ENCODE measurements at places on chromosomes 16 and 17.
A peak's percentile ranks its signal among the peaks of the same experiment; 100 is the strongest.

DNA sequence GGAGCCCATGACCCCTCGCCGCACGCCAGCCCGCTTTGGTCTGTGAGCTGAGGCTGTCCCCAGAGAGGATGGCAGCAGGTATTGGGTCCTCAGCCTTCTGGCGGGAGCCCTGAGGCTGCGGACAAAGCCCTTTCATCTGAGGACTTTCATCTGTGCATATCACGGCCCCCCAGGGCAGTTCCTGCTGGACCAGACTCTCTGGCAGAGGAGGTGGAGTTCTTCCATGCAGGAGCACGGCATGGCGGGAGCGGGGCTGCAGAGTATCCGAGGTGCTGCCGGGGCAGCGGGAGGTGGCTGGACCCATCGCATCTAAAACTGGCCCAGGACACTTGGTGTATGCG lies 18.8 kb downstream of the DHX38 start:
- no peak for DNase-seq

- no peak for DNase-seq
Measured at GRCh38 chr17:51305182-51305581, 44.8 kb downstream of the UTP18 start.

DNA sequence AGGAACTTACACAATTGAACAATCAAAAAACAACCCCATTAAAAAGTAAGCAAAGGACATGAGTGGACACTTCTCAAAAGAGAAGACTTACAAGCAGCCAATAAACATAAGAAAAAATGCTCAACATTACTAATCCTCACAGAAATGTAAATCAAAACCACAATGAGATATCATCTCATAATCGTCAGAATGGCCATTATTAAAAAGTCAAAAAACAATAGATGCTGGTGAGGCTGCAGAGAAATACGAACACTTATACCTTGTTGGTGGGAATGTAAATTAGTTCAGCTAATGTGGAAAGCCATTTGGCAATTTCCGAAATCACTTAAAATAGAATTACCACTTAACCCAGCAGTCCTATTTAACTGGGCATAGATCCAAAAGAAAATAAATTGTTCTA lies 301.9 kb upstream of the KCNJ16 start:
- DNase-seq: no peak

DNA sequence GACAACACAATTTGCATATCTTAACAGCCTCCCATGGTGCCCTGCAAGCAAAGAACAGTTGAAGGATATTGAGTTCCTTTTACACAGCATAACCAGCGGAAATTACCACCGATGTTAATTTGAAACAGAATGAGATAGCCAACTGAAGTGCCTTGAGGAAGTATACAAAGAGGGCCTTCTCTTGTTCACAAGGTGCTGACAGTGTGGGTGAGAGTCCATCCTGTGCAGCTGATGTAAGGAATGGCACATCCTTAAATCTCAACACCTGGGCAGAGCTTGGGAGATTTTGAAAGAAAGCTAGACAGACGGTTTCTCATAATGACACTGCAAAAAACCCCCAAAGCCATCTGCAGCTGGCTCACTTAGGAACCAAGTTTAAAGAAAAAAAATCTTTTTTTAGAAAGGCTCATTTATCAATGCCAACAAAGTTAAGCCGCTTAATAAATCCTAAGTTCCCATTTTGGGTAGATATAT lies 818.6 kb downstream of the KCNJ2 start:
- no peak for DNase-seq

GRCh38 chr16:4209666-4210065 lies 32.2 kb downstream of the SRL start:
- DNase-seq: no peak

GRCh38 chr17:45672301-45672700 lies 111.8 kb upstream of the CRHR1 start:
- DNase-seq: no peak

DNA sequence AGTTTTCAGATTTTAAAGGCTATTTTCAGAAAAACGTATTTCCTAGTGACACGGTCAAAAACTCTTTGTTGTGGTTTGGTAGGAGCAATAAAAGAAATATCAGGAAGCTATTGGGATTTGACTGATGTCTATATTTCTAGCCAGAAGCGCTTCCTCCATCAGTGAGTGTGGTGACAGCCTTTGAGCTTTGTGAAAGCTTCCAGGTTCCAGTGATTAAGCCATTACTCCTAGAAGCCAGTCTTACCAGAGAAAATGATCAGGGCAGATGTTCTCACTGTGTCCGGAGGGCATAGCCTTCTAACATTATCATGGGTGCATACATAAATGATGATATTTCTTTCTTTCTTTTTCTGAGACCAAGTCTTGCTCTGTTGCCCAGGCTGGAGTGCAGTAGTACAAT lies 39.6 kb downstream of the MAP2K6 start:
- no peak for DNase-seq

DNA sequence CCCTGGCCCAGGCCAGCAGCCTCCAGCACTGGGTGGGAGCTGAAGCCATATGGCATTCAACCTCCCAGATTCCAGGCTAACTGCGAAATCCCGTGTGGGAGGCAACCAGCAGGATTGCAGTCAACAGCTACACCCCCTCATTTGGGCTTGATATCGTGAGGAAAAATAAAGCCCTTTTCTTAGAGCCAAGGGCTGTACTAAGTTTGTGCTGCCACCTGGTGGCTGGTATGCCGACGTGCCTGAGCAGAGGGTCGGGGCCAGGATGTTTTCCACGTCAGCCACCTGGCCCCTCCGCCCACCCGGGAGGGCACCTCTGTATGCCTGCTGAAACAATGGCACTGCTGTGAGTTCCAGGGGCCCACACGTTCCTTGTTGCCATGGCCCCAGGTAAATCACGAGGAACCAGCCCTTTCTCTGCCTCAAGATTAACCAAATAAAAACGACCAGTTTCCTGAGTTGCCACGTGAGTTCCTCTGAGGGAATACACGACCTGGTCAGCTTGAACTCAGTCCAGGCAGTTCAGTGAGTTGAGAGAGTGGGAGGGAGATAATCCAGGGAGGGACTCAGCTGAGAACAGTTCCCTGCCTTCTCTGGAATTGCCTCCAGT lies 9.0 kb downstream of the TMEM98 start:
- peak; percentile 58 for DNase-seq

DNA sequence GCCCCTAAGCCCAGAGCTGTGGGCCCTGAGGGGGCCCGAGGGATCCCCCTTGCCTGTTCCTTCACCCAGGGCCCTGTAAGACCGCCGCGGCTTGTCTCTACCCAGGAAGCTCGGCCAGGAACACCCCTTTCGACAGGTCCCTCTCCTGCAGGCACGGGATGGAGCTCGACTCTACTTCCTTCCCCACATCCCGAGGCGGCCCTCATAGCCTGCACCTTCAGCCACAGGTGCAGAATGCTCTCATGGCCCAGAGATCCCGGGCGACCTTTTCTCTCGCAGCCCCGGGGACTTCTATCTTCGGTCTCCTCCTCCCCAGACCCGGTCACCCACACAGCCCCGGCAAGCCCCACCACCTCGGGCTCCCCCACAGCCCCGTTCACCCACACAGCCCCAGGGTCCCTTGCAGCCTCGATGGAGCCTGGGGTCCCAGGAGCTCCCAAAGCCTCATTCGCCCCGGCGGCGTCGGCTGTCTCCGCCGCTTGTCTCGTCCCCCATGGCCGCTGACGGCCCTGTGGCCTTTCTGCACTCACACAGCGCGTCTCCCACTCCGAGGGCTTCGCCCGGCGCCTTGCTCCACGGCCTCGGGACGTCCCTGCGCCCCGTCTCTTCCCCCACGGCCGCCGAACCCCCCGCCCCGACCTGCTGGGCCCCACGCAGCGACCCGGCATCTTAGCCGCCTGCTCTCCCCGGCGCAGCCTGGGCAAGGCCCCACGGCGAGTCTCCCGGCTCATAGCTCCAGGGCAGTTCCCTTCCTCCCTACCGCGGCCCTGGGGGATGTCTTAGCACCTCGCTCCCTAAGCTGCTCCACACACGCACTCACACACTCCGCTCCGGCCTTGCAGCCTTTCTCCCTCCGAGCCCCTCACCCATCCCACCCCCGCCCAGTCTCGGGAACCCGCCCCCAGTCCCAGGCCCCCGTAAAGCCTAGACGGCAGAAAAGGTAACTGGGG lies 650 bp downstream of the KIAA0753 start:
- no peak for DNase-seq

Data from CD4-positive, alpha-beta T cell treated with Interleukin-21 for 1 hour (primary cell).